ENCODE measurements at places on chromosomes 5 and 9.

GRCh38 chr9:108568093-108568492 lies 287.7 kb downstream of the ACTL7B start:
- no peak for DNase-seq

- DNase-seq = no peak
Measured at GRCh38 chr5:142184988-142185387, 76.4 kb downstream of the NDFIP1 start.

- DNase-seq = no peak
Measured at GRCh38 chr5:169798438-169798837, 161.4 kb downstream of the DOCK2 start.

GRCh38 chr9:127987103-127987614 lies 6.4 kb upstream of the EEIG1 start:
- DNase-seq = peak; percentile 80

DNA sequence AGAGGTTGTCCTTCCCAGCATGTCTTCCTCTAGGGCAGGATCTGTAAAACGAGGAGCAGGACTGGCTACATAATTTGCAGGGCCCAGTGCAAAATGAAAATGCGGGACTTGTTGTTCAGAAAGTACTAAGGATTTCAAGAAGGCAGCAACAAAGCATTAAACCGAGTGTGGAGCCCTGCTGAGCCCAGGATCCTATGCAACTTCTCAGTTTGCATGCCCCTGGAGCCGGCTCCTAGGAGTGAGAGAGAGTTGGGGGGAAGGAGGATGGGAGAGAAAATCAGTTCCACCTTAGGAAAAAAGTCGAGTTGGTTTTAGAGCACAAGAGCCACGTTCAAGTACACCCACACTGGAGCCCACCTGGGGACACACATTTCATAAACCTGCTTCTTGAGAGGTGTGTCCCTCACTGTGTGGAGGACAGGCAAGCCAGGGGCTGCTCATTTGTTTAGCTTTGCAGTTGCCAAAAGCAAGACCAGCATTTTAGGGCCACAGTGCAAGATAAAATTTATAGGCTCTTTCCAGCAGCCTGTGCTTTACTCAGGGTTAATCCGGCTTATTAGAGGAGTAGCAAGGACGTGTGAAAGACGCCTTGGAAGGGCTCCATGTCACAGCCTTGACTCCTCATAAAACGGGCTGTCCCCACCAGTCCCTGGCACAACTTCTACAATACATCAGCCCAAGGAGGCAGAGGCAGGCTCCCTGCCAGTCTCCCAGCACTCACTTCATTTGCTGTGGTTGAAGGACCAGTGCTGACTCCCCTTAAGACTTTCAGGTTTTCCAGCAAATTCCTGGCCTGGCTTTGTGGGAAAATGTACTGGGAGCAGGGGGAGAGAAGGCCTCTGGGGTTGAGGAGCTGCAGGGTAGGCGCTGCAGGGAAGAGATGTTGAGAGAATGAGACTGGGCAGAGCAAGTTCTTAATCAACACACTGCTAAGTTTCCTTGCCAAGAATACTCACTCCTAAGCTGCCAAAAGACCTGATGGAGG lies 159.7 kb upstream of the SEMA6A start:
- no peak for DNase-seq

- DNase-seq = no peak
Measured at GRCh38 chr9:16132513-16132912, 579.7 kb downstream of the CCDC171 start.

DNA sequence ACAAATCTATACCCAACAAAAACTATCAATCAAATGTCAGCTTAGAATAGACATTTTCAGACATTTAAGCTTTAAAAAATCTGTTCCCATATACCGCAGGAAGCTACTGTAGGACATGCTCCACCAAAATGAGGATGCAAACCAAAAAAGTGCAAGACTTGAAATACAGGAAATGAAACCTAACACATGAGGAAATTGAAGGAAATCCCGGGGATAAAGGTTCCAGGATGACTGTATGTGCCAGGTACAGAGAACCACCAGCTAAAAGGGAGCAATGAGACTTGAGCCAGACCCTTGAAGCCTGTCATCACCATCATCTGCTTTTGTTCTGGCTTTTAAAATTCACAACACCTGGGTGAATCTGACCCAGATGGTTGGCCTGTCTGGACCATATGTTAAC lies 21.4 kb downstream of the DIAPH1 start:
- DNase-seq = no peak
